ENCODE measurements at places on chromosomes 5 and 9. TPM values are rescaled to one million over a fixed set of nuclear protein-coding genes. Genes with fewer than 3 reads are reported as not detected.

DNA sequence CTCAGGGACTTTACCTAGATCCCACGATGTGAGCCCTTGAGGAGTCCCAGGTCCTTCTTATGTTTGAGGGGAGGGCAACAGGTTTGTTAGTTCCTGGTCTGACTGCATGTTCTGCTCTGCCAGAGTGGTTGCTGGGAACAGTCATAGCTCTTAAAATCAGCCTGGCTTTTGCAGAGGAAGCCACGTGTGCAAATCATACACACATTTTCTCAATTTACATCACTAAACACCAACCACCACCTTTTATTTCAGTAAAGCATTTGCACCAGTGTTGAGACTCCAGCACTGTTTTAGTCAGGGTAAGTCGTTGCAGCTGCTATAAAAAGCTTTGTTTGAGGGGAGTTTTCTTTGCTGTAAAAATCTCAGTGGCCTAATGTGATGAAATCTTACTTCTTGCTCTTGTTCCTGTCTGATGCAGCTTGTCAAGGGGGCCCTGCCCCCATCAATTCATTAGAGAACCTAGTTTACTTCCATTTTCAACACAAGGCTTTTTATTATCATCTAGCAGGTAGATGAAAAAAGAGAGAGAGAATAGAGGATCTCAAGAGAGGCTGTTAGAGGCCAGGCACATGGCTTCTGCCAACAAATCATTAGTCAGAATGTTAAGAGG lies 70.3 kb upstream of the VCAN start:
- DNase-seq = no peak

DNA sequence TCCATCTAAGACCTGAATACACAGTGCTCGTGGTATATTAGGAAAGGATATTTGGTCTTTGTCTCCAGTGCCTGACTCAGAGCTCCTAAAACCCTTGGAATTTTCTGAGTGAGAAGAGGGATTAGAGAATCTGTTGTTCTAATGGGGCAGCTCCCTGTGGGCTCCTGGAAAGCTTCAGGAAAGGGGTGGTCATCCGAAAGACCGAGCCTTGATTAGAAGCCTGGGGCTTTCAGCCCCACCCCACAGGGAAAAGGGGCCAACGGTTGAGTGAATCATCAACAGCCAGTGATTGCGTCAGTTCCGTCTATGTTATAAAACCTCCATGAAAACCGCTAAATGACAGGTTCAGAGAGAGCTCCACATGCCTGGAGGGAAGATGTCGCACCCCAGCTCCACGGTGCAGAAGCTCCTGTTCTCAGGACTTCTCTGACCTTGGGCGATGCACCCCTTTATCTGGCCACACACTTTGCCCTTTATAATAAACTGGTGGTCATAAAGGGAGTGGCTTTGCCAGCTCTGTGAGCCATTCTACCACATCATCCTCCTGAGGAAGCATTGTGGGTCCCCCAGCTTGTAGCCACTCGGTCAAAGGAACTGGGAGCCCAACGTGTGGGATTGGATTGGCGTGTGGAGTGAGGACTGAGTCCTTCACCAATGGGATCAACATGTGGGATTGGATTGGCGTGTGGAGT lies 71.0 kb upstream of the ICE1 start:
- no peak for DNase-seq

GRCh38 chr5:88049156-88049555 lies 219.5 kb downstream of the TMEM161B start:
- no peak for DNase-seq

GRCh38 chr9:108953983-108954574 lies 19.9 kb downstream of the ABITRAM start:
- DNase-seq = no peak

DNA sequence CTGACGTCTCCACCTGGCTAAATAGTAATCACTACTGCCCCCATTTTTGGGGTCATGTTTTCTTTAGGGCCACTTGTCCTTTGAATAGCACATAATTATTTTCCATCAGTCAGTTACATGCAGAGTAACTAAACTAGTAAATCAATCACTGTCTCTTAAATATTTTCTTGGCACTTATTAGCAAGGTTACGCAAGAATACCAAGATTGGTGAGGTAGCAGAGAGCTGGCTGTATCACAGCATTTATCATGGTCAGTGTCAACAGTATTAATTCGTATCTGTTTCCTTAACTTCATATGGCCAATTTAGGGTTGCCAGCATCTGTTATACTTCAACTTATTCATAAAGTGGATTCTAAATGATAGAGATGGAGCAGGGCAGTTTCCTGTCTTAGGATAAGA lies 346.8 kb upstream of the FAM174A start:
- DNase-seq = no peak

GRCh38 chr5:35373249-35373648 lies 143.0 kb upstream of the PRLR start:
- peak; percentile 17 for DNase-seq

DNA sequence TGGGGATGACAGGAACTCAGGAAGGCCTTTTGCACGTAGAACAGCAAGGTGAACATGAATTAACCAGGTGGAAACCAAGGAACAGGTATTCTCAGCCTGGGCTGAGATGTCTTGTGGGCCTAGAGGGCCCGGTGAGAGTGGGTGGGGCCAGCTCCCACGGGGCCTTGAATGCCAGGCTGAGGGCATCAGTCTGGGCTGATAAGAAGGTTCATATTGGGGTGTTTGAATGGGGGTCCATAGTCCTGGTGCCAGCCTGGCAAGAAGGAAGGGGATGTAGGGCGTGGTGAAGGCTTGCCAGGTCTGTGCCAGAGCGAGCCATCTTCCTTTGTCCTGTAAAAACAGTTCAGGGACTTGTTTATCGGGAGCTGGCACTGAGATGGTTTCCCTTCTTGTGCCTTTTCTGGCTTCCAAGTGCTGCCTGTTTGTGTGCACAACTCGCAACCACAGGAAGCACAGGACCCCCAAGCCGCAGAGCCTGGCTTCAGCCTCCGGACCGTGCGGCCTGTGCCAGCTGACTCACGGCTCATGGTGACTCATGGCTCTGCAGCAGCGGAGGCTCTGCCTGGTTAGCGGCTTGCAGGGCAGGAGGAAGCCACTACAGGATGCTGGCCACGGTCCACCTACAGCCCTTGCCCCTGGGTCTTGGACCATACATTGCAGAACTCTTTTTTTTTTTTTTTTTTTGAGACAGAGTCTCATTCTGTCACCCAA lies 2.4 kb downstream of the CARD19 start:
- DNase-seq = peak; percentile 82

DNA sequence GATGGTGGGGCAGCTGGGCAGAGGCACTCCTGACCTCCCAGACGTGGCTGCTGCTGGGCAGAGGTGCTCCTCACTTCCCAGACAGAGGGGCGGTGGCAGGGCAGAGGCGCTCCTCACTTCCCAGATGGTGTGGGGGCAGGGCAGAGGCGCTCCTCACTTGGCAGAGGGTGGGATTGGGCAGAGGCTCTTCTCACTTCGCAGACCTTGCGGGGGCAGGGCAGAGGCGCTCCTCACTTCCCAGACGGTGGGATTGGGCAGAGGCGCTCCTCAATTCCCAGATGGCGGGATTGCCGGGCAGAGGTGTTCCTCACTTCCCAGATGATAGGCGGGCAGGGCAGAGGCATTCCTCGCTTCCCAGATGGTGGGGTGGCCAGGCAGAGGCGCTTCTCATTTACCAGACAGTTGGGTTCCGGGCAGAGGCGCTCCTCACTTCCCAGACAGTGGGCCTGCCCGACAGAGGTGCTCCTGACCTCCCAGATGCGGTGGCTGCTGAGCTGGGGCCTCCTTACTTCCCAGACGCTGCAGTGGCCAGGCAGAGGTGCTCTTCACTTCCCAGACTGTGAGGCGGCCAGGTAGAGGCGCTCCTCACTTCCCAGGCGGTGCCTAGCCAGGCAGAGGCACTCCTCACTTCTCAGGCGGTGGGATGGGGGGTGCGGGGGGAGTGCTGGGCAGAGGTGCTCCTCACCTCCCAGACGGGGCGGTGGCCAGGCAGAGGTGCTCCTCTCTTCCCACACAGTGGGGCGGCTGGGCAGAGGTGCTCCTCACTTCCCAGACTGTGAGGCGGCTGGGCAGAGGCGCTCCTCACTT lies 25.3 kb upstream of the SPATA31E1 start:
- DNase-seq = no peak

GRCh38 chr9:15211160-15211814 lies 95.7 kb downstream of the TTC39B start:
- peak; percentile 59 for DNase-seq

DNA sequence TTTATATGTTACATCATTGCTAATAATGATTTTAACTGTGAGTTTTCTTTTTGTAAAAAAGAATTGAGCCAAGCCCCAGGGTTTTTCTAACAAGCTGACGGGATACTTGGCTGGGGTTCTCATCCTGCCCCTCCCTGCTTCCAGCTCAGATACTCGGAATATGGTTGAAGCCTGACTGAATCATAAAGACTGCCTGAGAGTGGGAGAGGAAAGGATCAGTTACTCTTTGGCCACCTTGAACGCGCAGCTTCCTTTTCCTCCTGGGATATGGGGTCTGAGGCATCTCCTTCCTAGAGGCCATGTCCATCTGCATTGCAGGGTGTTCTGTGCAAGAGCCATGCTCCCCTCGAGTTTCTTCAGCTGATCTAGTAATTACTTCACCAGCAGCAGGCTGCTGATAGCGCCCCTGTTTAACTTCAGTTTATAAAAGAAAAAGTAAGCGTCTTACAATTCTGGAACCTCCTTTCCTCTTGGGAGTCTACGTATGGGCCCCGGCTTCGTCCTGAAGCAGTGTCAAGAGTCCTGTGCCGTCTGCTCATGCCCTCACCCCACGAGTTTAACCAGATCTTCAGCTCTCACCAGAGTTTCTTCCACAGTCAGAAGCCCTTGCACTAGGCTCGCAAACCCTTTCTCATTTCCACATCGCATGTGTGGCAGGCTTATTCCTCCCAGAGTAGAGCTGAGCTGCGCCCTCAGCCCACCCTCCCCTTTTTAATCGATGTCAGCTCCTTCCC lies 130.0 kb downstream of the MVB12B start:
- DNase-seq = no peak

DNA sequence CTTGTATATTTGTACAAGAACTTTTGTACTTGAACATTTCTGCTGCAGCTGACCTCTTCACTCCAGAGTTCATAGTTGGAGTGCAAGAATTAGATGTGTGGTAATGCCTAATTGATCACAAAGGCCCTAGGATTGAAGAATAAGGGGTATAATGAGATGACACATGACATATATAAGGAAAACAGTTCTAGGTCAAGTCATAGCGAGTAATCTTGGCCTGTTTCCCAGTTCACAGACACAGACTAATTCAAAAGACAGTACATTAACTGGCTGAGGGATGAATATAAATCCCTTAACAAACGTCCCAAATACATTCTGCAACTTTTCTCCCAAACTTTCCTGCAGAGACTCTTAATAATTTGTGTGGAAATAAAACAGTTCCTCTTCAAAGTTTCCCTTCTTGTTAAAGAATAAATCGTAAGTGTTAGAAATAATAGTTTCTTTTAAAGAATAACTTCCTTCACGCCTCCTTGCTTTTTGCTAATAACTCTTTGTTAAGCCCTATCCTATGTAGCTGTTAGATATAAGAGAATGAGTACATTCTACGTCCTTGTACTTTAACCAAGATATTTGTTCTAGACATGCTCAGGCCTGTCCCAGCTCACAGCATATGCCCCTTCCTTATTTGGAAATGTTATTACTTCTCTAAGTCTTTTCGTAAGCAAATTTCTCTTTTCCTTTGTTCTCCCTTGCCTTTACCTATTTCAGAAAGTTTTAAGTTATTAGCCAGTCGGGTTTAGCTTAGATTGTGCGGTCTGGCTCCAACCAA lies 556.4 kb upstream of the CTNND2 start:
- no peak for DNase-seq

Gene NEURL1B
- 168 TPM for total RNA-seq

Gene FAM153A
- 0.14 TPM for total RNA-seq

Gene TRIM14
- total RNA-seq = 55.2 TPM

Gene PCDHB16
- 0.75 TPM for total RNA-seq

Gene SMIM23
- total RNA-seq = not detected
